Activated CD4-positive, alpha-beta T cell treated with anti-CD3 and anti-CD28 coated beads, Interleukin-2, Interleukin-4, amounts not matched to agents 100 ng/mL and 50 ng/mL, durations not matched to agents 16 hours and 8 hours (primary cell): ENCODE measurements at places on chromosomes 12 and 14.
A peak's percentile ranks its signal among the peaks of the same experiment; 100 is the strongest.

DNA sequence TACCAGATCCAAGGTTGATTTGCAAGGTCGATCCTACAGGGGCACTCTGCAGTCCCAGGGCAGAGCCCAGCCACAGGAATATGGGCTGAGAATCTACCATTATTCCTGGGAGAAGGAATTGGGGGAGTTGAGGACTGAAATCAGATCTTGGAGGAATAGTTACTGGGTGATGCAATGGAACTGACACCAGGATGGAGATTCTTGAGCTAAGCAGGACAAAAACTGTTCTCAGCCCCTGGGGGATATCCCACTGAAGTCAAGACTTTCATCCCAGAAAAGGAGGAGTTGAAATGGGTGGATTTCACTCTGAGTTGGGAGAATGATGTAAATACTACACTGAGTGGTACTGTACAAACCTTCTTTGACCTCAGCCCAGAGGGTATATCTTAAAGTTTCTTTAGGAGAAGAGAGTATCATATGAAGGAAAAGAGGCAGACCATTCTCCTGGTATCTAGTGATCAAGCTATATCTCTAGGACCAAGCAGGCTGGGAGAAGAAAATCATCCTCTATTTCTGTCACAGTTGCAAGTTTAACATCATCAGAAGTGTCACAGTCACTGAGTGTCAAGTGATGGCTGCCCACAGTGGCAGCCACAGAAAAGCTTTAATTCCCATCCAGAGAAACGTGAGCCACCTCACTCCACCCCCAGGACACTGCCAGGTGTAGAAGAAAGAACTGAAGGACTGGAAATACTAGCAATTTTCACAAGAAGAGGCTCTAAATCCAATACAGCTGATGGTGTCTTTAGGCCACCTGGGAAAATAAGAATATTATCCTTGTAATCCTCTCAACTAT, 181.9 kb downstream of the NUAK1 start:
- DNase-seq = no peak

GRCh38 chr12:24081092-24081529, 131.6 kb upstream of the SOX5 start:
- no peak for DNase-seq

DNA sequence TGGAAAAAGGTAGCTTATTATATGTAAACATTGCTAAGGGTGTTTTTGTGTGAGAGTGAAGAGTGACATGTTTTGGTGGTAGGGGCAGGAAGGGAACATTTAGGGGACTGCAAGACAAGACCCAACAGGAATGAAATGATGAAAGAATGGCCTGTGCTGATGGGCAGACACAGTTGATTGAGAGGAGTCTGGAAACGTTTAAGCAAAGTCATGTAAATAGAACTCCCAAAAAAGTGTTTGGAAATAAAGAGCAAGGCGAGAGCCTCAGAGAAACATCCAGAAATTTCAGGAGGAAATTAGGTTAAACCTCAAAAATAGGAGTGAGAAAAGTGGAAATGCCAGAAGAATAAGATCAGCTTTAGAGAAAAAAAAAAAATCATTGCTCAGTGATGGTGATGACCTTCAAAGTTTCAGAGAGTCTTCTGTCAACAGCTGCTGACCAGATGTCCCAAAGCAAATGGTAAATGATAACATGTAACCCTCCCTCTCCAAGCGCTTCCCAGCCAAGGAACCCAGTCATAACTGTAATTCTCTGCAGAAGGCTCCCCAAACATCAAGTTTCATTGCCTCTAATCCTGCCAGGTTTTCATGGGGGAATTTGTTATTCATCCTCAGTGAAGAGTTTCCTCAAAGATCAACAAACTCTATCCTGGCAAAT, 223.2 kb upstream of the FAR2 start:
- no peak for DNase-seq

GRCh38 chr12:71160585-71160984, 2.8 kb upstream of the TSPAN8 start:
- peak; percentile 3 for DNase-seq

GRCh38 chr14:100299238-100299560, 7.0 kb downstream of the SLC25A29 start:
- DNase-seq = no peak

GRCh38 chr12:46808955-46809697, 16.7 kb downstream of the SLC38A4 start:
- no peak for DNase-seq

DNA sequence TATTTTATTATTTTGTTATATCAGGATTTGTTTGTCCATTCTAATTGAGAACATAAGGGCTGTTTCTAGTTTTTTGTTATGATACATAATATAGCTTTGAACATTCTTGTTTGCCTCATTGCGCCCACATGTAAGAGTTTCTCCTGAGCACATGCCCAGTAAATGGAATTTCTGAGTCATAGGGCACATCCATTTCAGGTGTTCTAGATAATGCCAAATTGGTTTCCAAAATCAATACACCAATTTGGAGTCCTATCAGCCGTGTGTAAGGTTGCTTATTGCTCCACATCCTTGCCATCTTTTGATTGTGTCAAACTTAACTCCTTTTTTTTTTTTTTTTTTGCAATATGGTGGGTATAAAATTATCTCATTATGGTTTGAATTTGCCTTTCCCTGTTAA, 97.9 kb upstream of the RESF1 start:
- DNase-seq = no peak

GRCh38 chr12:127729381-127729780, 537.6 kb upstream of the TMEM132C start:
- no peak for DNase-seq

GRCh38 chr12:122838841-122839240, 3.6 kb downstream of the HIP1R start:
- DNase-seq = no peak

GRCh38 chr12:6279256-6279628, 31.2 kb upstream of the PLEKHG6 start:
- no peak for DNase-seq

DNA sequence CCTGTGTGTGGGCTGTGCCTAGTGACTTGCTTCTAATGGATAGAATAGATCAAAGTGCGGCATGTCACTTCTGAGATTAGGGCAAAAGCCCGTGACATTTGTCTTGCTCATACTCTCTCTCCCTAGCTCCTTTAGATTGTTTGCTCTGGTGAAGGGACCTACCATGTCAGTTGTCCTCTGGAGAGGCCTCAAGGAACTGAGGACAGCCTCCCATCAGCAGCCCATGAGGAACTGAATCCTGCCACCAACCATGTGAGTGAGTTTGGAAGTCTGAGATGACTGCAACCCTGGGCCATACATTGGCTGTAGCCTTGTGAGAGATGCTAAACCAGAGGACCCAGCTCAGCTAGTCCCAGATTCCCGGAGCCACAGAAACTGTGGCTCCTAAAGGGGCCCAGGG, 101.6 kb upstream of the ESRRB start:
- no peak for DNase-seq

DNA sequence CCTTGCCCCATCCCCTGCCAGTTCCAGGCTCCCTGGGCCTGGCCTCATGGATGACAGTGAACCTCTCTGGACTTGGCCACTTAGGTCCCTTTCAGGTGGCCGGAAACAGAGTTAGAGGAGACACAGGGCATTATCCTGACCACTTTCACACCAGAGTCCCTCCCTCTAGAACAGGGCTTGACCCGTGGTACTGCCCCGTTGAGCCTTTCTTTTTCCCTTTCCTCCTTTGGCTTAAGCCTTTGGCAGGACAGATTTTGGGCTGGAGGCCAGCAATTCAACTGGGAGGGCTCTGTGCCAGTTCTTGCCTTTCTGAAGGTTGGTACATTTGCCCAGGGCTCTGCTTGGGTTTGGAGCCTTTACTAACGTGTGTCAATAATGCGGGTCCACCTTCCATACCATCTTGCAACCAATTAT, 22.8 kb downstream of the TPCN1 start:
- no peak for DNase-seq

DNA sequence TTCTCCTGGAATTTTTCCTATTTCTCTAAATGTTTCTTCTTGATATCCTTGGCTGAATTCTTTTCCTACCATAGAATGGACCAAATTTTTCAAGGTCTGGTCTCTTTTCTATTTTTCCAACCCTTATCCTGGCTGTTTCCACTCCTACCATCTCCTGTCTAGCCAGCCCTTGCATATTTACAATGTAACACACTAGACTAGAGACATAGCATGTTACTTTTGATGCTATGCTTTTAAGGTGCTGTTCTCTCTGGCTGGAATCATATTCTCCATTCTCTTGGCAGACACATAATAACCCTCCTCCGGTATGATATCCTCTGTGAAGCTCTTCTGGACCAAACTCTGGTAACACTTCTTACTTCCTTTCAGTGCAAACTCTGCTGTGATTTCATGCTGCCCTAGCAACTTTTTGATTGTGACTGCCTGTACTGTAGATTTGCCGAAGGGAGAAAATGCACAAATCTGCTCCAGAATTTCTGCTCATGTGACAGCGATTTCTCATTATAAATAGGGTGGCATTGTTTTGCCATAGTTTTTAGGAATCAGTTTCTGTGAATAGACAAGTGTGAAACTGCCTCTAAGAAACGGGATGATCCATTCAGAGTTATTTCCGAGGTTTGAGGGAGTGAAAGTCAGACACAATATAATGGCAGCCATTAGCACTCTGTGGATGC, 284.4 kb downstream of the MDGA2 start:
- no peak for DNase-seq
